Renal cortical epithelial cell (primary cell): ENCODE measurements at places on chromosomes 7 and 10. TPM values are rescaled to one million over a fixed set of nuclear protein-coding genes. Genes with fewer than 3 reads are reported as not detected.
A peak's percentile ranks its signal among the peaks of the same experiment; 100 is the strongest.

Gene TAS2R3
- 2.3 TPM in 1 of 2 replicates, not detected in the other for total RNA-seq

GRCh38 chr10:499991-500390 is 189.5 kb downstream of the DIP2C start:
- no peak for DNase-seq

- DNase-seq = no peak
Observed at GRCh38 chr10:37703833-37704382, 153.5 kb downstream of the ZNF248 start.

GRCh38 chr10:6267941-6268340 is 65.2 kb downstream of the PFKFB3 start:
- DNase-seq = no peak

GRCh38 chr7:100567751-100568175 is 5.9 kb downstream of the SAP25 start:
- DNase-seq = no peak

- no peak for DNase-seq
Observed at GRCh38 chr10:132987671-132988571, 45.6 kb upstream of the CFAP46 start.

DNA sequence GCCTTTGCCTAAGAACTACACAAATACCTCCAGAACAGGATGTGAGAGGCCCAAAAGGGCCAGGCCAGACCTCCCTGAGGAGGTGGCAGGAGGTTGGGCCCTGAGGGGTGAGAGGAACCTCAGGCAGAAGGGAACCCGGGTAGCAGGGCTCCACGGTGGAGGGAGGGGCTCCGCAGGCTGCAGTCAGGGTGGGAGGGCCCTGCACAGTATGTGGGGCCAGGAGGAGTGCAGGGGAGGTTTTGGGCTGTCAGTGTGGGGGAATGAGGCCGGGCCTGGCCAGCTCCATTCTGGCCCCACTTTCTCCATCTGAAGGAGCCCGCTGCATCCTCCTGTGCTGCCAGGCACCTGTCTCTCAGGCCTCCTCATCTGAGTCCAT is 25.9 kb downstream of the DNAJB12 start:
- DNase-seq = no peak

DNA sequence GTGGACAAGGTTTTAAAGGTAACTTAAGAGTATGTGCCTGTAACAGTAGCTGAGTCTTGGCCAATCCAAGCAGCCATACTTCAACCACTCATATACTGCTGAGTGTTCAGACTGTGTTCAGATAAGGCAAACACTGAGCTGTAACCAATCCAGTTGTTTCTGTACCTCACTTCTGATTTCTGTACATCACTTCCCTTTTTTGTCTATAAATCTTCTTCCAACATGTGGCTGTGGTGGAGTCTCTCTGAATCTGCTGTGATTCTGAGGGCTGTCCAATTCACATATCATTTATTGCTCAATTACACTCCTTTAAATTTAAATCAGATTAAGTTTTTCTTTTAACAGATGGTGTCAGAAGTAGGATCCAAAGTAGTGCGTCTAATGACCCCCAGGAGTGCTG is 149.5 kb upstream of the PHF14 start:
- DNase-seq = no peak

Gene KCNMA1
- 12.9 and 17.7 TPM in 2 replicates for total RNA-seq

GRCh38 chr7:25286756-25287155 is 58.5 kb upstream of the NPVF start:
- no peak for DNase-seq

Gene ZC3HAV1
- total RNA-seq = 38.7 and 68.5 TPM in 2 replicates

Gene MCM10
- total RNA-seq = 0.55 and 6.8 TPM in 2 replicates

- peak; percentile 16 for DNase-seq
Observed at GRCh38 chr10:20956843-20957242, 59.7 kb upstream of the NEBL start.

GRCh38 chr7:152158801-152159587 is 133.5 kb downstream of the GALNT11 start:
- no peak for DNase-seq

DNA sequence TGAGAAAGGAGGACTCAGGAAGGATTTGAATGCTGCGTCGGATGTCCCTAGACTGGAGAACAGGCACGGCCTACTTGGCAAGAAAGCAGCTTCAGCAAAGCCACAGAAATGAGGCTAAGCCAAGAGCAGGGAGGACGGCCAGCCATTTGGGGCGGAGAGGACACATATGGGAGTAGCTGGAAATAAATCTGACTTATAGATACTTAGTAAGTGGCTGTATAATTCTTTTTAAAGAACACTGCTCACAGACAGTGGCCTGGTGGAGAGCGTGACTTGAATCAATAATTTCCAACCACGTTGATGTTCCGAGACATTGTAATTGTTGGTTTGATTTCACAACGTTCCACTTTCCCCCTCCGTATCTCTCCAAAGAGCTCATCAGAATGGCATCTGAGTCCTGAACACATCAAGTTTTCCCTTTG is 67.7 kb upstream of the JCAD start:
- DNase-seq = no peak

DNA sequence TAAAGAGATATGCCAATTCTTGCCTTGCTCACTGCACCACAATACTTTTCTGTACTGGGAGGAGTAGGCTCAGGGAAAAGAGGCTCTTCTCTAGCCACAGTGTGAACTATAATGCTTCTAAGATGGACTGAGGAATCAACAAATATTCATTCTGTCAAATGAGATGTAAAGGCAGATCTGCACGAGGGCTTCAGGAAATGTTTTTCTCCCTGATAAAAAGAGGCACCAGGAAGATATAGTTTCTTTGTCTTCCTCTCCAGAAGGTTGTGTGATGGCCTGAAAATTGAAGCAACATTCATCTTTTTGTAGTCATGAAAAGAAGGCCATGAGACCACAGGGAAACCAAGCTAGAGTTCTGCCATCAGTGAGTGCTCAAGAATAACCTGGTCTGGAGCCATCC is 79.1 kb upstream of the NME8 start:
- no peak for DNase-seq

Gene FAM25G
- total RNA-seq = not detected in 2 replicates

Gene HPS1
- 9.4 and 19.8 TPM in 2 replicates for total RNA-seq

Gene ASIC3
- total RNA-seq = 0.15 TPM in 1 of 2 replicates, not detected in the other

- no peak for DNase-seq
Observed at GRCh38 chr7:137408126-137408525, 64.6 kb upstream of the PTN start.

Gene MBL2
- not detected in 2 replicates for total RNA-seq

Gene ZNF804B
- not detected in 2 replicates for total RNA-seq

Gene LIPJ
- total RNA-seq = 0.05 TPM in 1 of 2 replicates, not detected in the other
